ENCODE measurements at places on chromosomes 4 and X.

GRCh38 chr4:154231806-154232478 is 259.7 kb downstream of the DCHS2 start:
- no peak for DNase-seq

DNA sequence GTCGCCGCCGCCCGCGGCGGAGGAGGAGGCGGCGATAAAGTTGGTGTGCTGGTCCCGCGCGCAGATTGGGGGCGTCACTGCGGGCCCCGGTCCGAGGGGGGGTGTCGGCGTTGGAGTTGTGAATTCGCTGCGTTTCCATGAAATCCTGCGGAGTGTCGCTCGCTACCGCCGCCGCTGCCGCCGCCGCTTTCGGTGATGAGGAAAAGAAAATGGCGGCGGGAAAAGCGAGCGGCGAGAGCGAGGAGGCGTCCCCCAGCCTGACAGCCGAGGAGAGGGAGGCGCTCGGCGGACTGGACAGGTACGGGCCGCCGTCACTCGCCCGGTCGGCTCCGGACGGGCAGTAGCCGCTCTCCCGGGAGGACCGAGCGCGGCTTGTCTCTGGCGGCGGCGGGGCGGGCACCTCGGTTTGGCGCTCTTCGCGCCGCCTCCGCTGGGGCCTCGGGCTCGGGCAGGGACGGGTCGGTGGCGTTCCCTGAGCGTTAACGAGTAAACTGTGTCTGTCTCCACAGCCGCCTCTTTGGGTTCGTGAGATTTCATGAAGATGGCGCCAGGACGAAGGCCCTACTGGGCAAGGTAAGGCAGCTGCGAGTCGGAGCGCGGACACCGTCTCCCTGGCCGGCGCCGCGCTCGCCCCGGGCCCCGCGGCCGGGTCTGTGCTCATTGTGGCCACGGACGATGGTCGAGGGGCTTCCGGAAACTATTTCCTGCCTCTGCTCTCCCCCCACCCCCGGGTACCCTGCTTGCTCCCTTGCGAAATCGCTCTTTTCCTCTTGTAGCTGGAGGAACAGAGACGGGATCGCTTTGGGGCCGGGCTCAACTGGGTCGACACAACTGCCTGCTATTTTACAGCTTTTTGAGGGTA is 658 bp downstream of the KDM6A start:
- DNase-seq, result peak; percentile 59

DNA sequence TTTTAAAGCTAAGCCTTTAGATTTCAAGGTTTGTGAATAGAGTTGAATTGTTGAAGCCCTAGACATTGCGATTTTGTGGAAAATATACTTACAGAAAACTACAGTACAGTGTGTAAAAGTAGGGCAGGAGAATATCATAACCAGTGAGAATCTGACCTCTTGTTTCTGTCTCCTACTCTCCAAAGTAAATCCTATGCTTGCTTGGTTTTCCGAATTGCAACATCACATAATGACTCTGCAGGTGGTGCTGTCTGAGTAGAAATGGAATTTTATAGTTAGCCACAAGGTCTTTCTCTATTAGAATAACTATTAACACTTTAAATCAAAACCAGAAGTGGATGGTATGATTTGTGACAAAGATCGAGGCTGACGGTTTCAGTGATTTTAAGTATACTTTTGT is 505.6 kb downstream of the RAPGEF2 start:
- DNase-seq, result no peak

DNA sequence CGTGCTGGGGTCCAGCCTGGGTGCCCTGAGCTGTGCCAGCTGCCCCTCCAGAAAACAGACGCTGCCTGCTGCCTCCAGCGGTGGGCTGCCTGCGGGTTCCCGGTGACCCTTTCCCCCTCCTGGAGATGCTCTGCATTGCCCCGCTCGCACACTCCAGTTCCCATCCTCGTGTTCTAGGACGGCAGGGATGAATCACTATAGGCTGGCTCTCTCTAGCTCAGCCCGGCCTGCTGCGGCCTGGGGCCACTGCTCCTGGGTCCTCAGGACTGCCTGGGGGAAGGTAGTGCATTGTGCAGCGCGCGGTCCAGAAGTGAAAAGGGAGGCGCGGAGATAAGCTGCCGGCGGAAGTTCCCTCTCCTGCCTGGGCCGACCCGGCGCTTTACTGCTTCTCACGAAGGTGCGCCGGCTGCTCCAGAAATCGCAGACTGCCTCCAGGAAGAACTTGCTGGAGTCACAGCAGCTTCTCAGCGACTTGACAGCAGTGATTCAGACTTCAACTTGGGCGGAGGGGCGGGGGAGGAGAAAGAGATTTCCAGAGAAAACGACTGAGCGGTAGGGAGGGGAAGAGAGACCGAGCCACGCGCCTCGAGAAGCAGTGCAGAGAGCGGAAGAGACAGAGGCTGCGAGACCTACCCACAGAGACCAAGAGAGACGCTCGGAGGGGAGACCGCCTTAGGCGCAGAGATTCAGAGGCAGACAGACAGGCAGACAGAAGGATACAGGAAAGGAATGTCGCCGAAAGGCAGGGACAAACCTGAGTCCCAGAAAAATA is 6.7 kb upstream of the MSX1 start:
- no peak for DNase-seq

GRCh38 chr4:162852642-162853041 is 314.0 kb downstream of the NAF1 start:
- no peak for DNase-seq

DNA sequence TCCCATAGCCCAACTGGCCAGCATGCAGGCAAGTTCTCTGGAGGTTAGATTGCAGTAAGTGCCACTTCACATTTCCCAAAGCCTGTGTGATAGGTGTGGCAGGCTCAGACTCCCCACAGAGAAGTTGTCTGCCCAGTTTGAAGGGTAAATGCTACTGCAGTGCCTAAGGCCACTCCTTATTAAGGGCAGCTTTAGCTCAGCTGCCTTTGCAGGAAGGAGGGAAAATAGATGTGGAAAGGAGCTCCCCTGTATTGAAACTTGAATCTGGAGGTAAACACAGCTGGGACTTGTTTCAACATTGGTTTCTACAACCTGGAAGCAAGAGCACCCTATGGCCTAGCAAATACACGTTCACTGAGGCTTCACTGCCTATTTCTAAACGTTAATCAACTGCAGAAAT is 22.4 kb downstream of the NEXMIF start:
- DNase-seq, result no peak

DNA sequence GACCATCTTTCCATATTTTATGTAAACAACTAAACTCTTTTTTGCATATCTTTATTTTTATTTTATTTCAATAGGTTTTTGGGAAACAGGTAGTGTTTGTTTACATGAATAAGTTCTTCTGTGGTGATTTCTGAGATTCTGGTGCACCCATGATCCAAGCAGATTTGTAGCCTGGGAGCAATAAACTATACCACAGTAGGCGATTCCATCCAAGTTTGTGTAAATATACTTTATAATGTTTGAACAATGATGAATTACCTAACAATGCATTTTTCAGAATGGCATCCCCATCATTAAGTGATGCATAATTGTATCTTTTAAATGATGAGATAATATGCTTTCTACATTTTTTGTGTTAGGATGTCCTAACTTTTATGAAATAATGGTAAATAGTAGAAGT is 39.2 kb upstream of the CYSLTR1 start:
- DNase-seq, result no peak

- no peak for DNase-seq
These were observed 27.1 kb downstream of the PIR start for GRCh38 chrX:15465896-15466651.

GRCh38 chr4:122824616-122825015 is 2.0 kb upstream of the FGF2 start:
- no peak for DNase-seq

GRCh38 chr4:83558680-83559079 is 22.8 kb downstream of the GPAT3 start:
- no peak for DNase-seq

- no peak for DNase-seq
These were observed 320.6 kb downstream of the DTHD1 start for GRCh38 chr4:36601864-36602495.

DNA sequence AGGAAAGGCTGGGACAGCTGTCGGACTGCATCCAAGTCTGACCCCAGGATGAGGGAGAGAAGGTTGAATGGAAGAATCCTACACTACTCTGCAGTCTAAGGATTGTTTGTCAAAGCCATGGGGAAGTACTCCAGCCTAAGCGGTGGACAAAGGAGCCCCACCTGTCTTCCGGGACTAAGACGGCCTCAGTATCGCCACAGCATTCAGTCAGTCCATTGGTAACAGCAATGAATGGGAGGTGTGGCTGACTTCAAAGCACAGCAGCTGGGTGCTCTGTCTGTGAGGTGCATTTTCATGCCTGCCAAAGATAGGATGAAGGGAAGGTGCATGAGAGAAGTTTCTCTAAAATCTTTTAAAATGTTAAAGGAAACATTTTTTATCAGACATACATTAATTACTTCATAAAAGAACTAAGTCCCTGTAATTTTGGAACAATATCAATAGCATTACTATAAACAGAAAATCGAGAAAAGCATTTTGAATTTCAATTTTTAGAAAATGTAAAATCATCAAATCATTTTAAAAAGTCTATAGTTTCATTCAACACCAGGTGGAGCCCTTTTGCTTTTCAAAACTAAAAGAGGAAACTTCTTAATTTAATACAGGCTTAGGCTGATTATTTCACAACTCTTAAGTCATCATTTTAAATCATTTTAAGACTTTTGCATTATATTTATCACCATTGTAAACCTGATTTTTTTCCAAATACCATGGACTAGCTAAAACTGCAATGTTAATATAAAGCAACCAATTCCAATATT is 27.6 kb upstream of the INTU start:
- DNase-seq, result no peak

DNA sequence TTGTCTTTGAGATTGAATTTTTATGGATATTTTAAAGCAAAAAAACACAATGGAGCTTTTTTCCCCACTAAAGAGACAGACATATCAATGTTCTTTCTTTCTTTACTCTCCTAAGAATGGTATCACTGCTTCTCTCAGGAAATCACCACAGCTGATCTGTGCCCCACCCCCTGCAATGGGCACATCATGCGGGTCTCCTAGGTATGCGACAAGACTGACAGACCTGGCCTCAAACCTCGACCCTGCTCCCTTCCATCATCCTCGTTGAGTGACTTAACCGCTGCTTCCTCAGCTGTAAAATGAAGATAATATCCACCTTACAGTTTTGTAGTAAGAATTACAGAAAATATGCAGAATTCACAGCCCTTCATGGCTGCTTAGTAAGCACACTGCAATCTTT is 58.3 kb downstream of the LEF1 start:
- no peak for DNase-seq

- DNase-seq, result no peak
These were observed 55.7 kb downstream of the DCHS2 start for GRCh38 chr4:154435895-154436294.

- no peak for DNase-seq
These were observed 7.5 kb downstream of the IL13RA1 start for GRCh38 chrX:118734909-118735308.

- DNase-seq, result no peak
These were observed 10.2 kb downstream of the CD40LG start for GRCh38 chrX:136658151-136658550.

DNA sequence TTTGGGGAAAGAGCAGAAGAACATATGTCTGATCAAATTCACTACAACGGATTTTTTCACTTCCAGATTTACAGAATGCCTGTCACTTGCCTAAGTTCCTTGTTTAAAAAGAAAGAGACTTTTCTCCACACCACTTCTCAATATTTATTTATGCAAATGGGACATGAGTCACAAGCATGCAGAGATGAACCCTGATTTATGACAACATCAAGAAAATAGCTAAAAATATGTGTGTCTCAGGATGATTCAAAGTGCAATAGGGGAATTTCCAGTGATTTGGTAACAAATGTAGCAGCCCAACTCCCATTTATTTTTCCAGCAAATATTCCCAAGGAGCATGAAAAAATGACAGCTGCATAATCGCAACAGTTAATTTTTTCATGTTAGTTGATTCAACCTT is 180.4 kb upstream of the FAT1 start:
- DNase-seq, result no peak

DNA sequence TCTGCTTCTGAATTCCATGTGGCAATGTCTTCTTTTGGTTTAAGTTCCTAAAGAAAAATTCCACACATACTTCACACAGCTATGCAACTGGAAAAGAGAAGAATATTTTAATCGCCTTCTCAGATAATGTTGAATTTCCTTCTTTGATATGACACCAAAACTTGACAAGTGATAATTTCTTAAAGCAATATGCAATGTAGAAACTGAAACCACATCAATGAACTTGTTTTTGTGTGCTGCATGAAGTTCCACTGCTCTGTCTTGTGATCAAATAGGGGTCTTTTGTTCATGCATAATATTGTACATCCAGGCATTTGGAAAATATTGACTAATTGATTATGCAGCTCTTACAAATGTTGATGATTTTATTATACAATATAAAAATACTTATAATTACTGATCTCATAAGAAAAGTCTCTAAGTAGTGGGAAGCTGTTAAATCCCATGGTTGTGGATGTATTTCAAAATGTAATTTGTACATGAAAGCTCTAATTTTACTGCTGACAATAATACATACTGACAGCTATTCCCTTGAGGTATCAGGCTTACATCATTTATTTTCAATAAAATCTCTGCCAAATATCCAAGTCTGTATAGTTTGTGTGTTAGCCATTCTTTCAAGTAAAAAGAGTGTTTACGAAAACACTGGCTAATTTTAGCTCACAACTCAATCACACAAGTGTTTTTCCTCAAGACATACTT is 56.5 kb downstream of the AGA start:
- DNase-seq, result no peak

- DNase-seq, result no peak
These were observed 637.8 kb upstream of the GRIA3 start for GRCh38 chrX:122546269-122546668.

GRCh38 chrX:135112096-135112729 is 8.1 kb downstream of the ETDB start:
- no peak for DNase-seq

DNA sequence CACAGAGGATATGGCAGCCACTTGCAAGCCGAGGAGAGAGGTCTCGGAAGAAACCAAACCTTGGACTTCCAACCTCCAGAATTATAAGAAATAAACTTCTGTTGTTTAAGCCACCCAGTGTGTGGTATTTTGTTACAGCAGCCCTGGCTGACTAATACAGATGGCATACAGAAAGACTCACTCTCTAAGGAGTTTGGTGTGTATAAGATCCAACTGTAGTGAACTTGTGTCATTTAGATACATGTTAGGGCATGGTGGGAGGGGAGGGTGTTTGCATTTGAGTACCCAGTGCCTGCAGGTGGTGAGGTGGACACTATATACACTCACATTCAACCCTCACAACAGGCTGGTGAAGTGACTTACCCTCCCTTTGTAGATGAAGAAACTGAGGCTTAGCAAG is 233.2 kb upstream of the KLF3 start:
- DNase-seq, result no peak

DNA sequence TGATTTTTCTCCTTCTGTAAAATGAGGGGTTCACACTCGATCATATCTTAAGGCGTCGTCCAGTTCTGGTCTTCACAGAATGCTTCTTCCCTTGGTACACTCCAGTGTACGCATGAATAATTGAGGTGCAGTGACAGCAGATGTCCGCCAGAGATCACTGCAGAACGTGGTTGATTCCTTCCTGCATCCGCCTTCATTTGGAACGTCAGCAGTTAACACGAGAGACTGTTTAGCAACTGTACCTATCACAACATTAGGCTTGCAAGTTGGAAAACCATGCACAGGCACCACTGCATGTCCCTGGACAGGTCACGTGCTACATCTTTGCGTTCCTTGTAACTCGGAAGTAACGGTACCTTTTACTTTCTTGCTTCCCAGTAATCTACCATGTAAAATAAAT is 66.0 kb upstream of the GEMIN8 start:
- no peak for DNase-seq
